ENCODE measurements at places on chromosomes 5 and 9. TPM values are rescaled to one million over a fixed set of nuclear protein-coding genes. Genes with fewer than 3 reads are reported as not detected.

The SCGB3A2 gene
- total RNA-seq, result not detected

The WDR38 gene
- total RNA-seq, result not detected

The ROPN1L gene
- total RNA-seq, result 0.08 TPM

The ADAMTS2 gene
- 0.23 TPM for total RNA-seq

The TCF7 gene
- 2.2 TPM for total RNA-seq

The CDH9 gene
- total RNA-seq, result not detected

Measured in hair follicular keratinocyte (primary cell).